HCT116 (cell line): ENCODE measurements at places on chromosomes 13 and 19. TPM values are rescaled to one million over a fixed set of nuclear protein-coding genes. Genes with fewer than 3 reads are reported as not detected.

Gene ZNF431
- total RNA-seq, result 9.2 TPM

Gene IQCN
- 4.8 TPM for total RNA-seq

Gene CLDND2
- 1.8 TPM for total RNA-seq

Gene LPAR6
- total RNA-seq, result 0.12 TPM

Gene FBXO17
- total RNA-seq, result 18.5 TPM

Gene KIR3DL1
- not detected for total RNA-seq

Gene NCAN
- 0.07 TPM for total RNA-seq

Gene OR2Z1
- total RNA-seq, result not detected
